ENCODE measurements at places on chromosomes 4 and X.

- peak; percentile 71 for DNase-seq
Measured at GRCh38 chr4:168585168-168586091, 88.6 kb downstream of the PALLD start.

- no peak for DNase-seq
Measured at GRCh38 chr4:336099-336892, 1.3 kb upstream of the ZNF141 start.

DNA sequence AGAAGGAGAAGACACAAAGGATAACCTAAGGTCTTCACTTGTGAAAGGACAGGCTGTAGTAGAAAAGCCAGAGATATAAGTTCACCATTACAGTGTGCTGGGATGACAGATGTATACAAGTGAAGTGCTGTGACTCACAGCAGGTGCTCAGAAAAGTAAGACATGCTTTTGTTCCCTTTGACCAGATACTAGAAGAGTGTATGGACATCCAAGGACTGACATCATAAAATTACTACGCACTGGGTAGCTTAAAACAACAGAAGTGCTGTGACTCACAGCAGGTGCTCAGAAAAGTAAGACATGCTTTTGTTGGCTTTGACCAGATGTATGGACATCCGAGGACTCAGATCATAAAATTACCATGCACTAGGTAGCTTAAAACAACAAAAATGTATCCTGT lies 61.6 kb upstream of the BTC start:
- no peak for DNase-seq

DNA sequence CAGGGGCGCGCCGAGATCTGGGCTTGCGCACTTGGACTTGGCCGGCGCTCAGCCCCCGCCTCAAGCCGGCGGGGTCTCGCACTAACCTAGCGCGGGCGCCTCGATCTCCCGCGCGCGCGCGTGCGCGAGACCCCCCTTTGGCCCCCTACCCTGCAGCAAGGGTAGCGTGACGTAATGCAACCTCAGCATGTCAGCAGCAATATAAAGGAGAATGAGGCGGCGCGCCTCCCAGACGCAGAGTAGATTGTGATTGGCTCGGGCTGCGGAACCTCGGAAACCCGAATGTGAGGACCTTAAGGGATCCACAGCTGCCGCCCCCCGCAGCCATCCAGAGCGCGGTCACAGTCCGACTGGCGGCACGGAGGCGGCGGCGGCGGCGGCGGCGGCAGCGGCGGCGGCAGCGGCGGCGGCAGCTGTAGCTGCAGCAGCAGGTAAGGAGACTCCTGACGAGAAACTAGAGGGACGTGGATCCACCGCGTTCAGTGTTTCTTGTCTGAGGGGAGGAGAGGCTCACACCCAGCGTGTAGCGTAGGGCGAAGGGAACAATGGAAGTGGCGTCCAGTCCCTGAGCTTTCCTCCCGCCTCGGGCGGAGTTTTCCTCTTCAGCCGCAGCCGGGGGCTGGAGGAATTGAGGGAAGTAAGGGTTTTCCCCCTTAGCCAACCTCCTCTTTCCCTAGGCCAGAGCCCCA lies at the start of the genes SATL1 and ZNF711:
Gene SATL1 (minus strand): TSS at position 19 of the 689 bp plus-strand sequence. CDS start 134,811 bp downstream, outside the sequence.
Gene ZNF711 (plus strand): TSS at position 231 of the 689 bp plus-strand sequence. CDS start 3,582 bp downstream, outside the sequence.
- DNase-seq = no peak

DNA sequence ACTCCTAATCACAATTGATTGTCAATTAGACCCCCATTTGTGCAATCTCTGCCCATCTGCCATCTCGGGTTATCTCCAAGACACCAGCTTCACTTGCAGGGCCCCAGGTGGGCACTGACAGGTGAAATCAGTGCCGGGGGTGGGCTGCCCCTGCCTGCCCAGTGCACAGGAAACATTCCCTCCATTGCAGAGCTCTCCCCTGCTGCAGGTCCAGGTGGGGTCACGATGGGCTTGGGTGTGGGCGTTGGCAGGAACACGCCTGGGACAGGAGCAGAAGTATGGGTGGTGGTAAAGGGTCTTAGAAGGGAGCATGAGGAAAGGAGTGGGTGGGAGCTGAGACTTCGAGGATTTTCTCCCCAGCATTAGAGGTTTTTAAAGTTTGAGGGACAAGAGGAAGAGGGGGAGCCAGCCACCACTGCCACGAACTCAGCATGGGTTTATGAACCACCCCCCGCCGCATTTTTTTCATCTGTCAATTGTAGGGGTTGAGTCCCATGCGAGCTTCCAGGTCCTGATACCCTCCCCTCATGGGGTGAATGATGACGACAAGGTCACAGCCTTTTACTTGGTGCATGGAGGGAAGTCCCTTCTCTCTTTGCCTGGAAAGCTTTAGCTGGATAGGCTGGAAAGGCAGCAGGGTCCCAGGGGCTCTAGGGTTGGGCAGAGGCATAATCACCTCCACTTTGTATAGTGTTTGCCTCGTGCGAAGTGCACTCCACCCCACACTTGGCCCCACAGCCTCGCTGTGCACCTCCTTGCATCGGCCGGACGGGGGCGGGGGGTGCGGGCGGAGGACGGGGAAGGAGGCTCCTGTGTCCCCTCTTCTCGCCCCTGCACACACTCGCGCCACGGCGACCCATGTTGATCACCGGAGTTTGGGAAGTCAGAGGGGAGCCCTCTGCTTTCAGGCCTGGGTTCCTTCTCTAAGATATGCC lies 3.5 kb upstream of the NKX1-1 start:
- DNase-seq = no peak

GRCh38 chr4:177251237-177251636 lies 58.4 kb upstream of the NEIL3 start:
- DNase-seq = no peak

DNA sequence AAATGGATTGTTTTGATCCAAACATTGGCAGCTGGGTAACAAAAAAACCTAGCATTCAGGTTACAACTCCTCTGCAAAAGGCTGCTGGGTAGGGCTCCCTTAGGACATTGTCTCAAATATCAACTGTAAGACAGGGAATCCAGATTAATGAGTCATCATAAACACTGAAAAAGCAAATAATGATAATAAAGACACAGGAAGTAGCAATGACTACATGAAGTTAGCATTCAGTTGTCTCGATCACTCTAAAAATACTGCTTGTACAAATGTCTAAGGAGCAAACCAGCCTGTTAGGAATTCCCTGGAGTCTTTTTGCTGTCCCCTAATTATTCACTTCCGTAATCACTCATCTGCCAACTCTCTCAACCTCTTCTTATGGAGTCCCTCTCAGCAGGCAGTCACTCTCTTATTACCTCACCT lies 259.2 kb downstream of the GPC3 start:
- no peak for DNase-seq

GRCh38 chrX:130482871-130483270 lies 81.1 kb downstream of the RBMX2 start:
- DNase-seq = no peak

DNA sequence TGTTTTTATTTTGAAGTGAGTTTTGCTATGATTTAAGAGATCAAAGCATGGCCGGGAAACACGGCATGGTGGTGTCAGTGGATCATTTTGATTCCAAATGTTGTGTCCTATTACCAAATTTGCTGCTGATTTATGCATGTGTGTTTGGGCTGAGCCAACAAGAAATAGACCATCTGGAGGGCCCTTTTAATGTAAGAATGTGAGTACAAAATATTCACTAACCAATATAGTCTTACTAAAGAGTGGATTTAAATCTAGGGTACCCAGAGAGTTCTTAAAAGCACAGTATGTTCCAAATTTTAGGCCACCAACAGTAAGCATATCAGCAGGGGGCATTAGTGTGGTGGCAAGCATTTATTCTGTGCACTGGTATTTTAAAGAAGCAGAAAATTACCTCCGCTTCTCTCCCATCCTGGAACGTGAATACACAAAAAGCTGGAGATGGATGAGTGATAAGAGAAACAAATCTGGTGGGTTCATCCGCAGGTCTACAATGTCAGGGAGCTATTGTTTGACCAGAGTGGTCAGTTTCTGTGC lies 444.4 kb upstream of the IGFBP7 start:
- DNase-seq = no peak

- DNase-seq = no peak
Measured at GRCh38 chr4:58301376-58301999, 1191.3 kb upstream of the IGFBP7 start.

- DNase-seq = no peak
Measured at GRCh38 chr4:106687026-106687425, 318.4 kb upstream of the GIMD1 start.

DNA sequence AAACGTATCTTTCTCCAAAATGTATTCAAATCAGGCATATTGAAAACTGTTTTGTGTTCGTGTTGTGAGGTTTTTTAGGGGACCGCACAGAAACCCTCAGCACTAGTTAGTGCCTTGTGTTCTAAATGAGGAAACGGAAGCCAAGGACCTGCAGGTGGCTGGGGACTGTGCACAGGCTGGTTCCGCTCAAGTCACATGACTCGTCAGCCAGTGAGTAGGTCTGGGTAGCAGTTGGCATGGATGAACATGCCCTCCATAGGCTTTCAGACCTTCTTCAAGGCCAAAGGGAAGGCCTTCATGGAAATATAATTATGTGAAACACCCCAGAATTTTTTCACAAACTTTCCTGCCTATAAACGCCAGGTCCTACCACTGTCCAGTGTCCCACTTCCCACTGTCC lies 1.3 kb upstream of the F11 start:
- no peak for DNase-seq

- DNase-seq = no peak
Measured at GRCh38 chrX:132023896-132024386, 839 bp downstream of the STK26 start.

GRCh38 chr4:79049840-79050540 lies 110.8 kb upstream of the PAQR3 start:
- DNase-seq = no peak

DNA sequence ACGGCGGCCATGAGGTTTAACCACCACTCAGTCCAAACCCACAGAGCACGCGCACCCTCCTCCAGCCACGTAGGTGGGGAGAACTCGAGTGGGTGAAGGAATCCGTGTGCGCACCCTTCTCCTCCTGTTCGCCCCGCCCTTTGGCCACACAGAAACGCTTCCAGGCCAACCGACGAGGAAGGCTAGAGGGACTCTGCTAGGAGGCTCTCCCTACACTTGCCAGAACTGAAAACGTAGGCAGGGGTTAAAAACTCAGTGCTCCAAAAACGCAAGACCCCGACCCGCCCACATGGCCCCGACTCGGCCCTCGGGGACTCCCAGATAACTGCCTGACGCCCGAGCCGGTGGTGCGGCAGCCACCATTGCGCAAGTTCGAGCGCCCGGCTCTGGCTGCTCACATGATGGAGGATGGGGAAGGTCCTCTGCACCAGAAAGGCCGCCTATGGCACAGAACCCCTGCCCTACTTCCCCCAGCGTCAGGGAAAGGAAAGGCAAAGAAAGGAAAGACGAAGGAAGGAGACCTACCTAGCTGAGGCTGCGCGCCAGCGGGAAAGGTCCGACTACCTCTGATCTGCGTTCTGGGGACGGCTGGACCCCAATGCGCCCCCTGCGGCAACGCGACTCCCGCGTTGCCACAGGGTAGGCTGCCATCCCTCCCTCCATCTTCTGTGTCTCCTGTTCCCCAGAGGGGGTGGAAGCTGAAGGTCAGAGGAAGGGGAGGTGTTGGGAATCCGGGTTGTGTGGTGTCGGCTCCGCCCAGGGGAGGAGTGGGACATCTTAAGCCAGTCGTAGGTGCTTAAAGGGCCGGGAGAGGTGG lies 201.9 kb upstream of the AGTR2 start:
- no peak for DNase-seq

DNA sequence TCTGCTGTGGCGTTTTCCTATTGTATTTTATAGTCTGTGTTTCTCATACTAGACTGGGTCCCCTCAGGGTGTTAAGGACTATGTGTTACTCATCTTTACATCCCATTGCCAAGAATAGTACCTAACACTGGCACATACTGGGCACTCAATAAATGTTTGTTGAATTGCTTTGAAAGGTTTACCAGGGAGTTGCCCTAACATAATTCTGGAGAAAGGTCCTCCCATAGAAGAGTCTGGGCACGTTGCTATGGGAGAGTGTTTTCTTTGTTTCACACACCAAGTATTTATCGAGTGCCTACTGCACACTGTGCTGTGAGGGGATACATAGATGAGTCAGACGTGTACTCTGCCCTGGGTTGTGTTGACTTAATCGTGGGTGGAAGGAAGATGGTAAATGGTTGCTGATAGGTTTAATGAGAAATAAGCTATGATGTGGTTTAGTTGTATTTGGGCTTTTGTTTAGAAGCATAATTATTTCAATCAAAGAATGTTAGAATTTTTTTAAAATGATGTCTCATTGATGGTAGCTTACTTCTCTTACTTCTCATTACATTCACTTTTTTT lies 42.9 kb downstream of the AFF1 start:
- DNase-seq = no peak

DNA sequence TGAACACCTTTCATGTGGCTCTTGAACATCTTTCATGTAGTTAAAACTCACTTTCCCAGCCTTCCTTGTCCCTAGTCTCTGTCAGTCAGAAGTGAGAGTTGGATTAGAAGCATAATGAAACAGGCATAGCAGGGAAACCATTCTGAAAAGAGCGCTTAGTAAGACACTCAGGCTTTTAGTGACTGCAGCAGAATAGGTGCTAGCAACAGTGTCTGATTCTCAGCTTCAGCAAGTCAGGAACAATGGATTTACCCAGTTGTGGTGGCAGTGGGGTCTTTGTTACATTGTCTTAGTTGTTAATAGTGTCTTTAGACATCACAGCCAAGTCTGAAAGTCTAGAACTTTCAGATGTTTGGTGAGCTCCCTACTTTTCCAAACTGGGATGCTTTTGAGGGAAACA lies 177.1 kb upstream of the PCDH7 start:
- no peak for DNase-seq

- no peak for DNase-seq
Measured at GRCh38 chr4:148124512-148124911, 317.7 kb downstream of the NR3C2 start.

DNA sequence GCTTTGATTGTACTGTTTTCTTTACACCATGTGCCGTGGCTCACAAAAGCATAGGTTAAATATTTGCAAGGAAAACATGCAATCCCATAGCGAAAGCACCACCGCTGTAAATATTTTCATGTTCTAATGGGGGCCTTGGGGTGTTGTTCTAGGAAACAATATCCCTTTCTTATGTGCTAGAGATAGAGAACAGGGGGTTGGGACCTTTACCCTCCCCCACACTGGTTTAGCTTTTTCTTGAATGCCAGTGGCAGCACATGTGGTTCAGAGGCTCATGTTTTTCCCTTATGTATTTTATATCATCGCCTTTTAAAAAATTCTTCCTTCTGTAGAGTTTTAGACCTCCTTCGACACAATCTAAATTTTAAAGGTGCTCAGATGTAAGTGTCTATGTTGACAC lies 422.6 kb upstream of the TENM3 start:
- DNase-seq = no peak

All from thoracic aorta (tissue), 2 donors.